Adipose tissue (tissue), 3 donors: ENCODE measurements at places on chromosomes 3 and 15. TPM values are rescaled to one million over a fixed set of nuclear protein-coding genes. Genes with fewer than 3 reads are reported as not detected.

TGM4 gene
- not detected for polyA plus RNA-seq

ZKSCAN7 gene
- 3.3 TPM for polyA plus RNA-seq

MORC1 gene
- 0.01 TPM for polyA plus RNA-seq

GATA2 gene
- 14.3 TPM for polyA plus RNA-seq

SPATA12 gene
- not detected for polyA plus RNA-seq

SERINC4 gene
- 0.44 TPM for polyA plus RNA-seq

SERPINI2 gene
- 0.90 TPM for polyA plus RNA-seq

MCTP2 gene
- polyA plus RNA-seq, result 3.8 TPM

MFAP1 gene
- polyA plus RNA-seq, result 14.9 TPM

ATG7 gene
- 17.9 TPM for polyA plus RNA-seq

LMAN1L gene
- polyA plus RNA-seq, result not detected

DLEC1 gene
- polyA plus RNA-seq, result 0.34 TPM

CFAP161 gene
- 0.03 TPM for polyA plus RNA-seq

SST gene
- 785 TPM for polyA plus RNA-seq

SLC2A2 gene
- polyA plus RNA-seq, result 0.56 TPM

SYNM gene
- 15.4 TPM for polyA plus RNA-seq

EHD4 gene
- polyA plus RNA-seq, result 23.6 TPM

KIF15 gene
- polyA plus RNA-seq, result 0.24 TPM

IGSF10 gene
- polyA plus RNA-seq, result 0.74 TPM

PTX3 gene
- 29.2 TPM for polyA plus RNA-seq

SUSD5 gene
- 1.9 TPM for polyA plus RNA-seq

TMEM43 gene
- polyA plus RNA-seq, result 57.9 TPM

ECE2 gene
- polyA plus RNA-seq, result 5.5 TPM

GABRG3 gene
- polyA plus RNA-seq, result not detected

CYFIP1 gene
- polyA plus RNA-seq, result 26.5 TPM

FBLN2 gene
- 91.1 TPM for polyA plus RNA-seq

RPUSD2 gene
- 7.7 TPM for polyA plus RNA-seq

CTXN2 gene
- polyA plus RNA-seq, result not detected

ADAMTSL3 gene
- 2.3 TPM for polyA plus RNA-seq

PDCD10 gene
- 36.0 TPM for polyA plus RNA-seq
